Lower lobe of right lung (tissue), 2 donors: ENCODE measurements at places on chromosomes 3 and 15. TPM values are rescaled to one million over a fixed set of nuclear protein-coding genes. Genes with fewer than 3 reads are reported as not detected.

SLC6A1 gene
- total RNA-seq, result 1.8 TPM

- no peak overlapping the region for H3K27ac ChIP-seq
- no peak overlapping the region for H3K4me3 ChIP-seq
- no peaks in the 10 kb centered on the region for H3K27me3 ChIP-seq
- H3K36me3 ChIP-seq, result no peaks in the 10 kb centered on the region
- no peak for DNase-seq
Observed at GRCh38 chr3:64824394-64824909, 136.7 kb upstream of the ADAMTS9 start.

GRCh38 chr15:57440167-57440566, 63.9 kb downstream of the CGNL1 start:
- H3K27ac ChIP-seq, result no peak overlapping the region
- peaks cover 20% of the 10 kb centered on the region for H3K36me3 ChIP-seq
- H3K27me3 ChIP-seq, result no peaks in the 10 kb centered on the region

GRCh38 chr3:56629451-56629850, 53.6 kb downstream of the TASOR start:
- peaks cover 5% of the 10 kb centered on the region for H3K4me1 ChIP-seq
- no peak overlapping the region for H3K27ac ChIP-seq
- H3K36me3 ChIP-seq, result peaks cover 85% of the 10 kb centered on the region
- H3K4me3 ChIP-seq, result no peak overlapping the region
- no peak for DNase-seq

TM6SF1 gene
- 31.2 TPM for total RNA-seq

GRCh38 chr15:69626095-69627066, 173.8 kb downstream of the RPLP1 start:
- no peak for DNase-seq
- H3K27ac ChIP-seq, result no peak overlapping the region
- no peaks in the 10 kb centered on the region for H3K36me3 ChIP-seq
- peaks cover 5% of the 10 kb centered on the region for H3K4me1 ChIP-seq
- H3K4me3 ChIP-seq, result no peak overlapping the region
- peaks cover 7% of the 10 kb centered on the region for H3K27me3 ChIP-seq

GRCh38 chr3:117962750-117963149, 1071.9 kb downstream of the IGSF11 start:
- no peaks in the 10 kb centered on the region for H3K27me3 ChIP-seq
- H3K4me3 ChIP-seq, result no peak overlapping the region
- no peak overlapping the region for H3K27ac ChIP-seq
- no peak for DNase-seq

- peaks cover 10% of the 10 kb centered on the region for H3K4me1 ChIP-seq
- H3K4me3 ChIP-seq, result no peak overlapping the region
- no peaks in the 10 kb centered on the region for H3K27me3 ChIP-seq
- H3K27ac ChIP-seq, result peak overlapping the region; percentile 61
- no peak for DNase-seq
Observed at GRCh38 chr3:69400683-69401082, 14.8 kb upstream of the FRMD4B start.

GRCh38 chr15:77859491-77860060, 217.9 kb downstream of the TBC1D2B start:
- H3K27me3 ChIP-seq, result no peaks in the 10 kb centered on the region
- H3K4me3 ChIP-seq, result no peak overlapping the region
- H3K36me3 ChIP-seq, result no peaks in the 10 kb centered on the region
- no peaks in the 10 kb centered on the region for H3K4me1 ChIP-seq
- DNase-seq, result peak; percentile 24
- no peak overlapping the region for H3K27ac ChIP-seq

- H3K36me3 ChIP-seq, result peaks cover 22% of the 10 kb centered on the region
- no peaks in the 10 kb centered on the region for H3K4me1 ChIP-seq
- H3K27me3 ChIP-seq, result no peaks in the 10 kb centered on the region
- no peak overlapping the region for H3K27ac ChIP-seq
Observed at GRCh38 chr15:99239545-99240198, 9.7 kb downstream of the TTC23 start.

GRCh38 chr3:149879872-149880271, 66.9 kb downstream of the RNF13 start:
- no peaks in the 10 kb centered on the region for H3K4me1 ChIP-seq
- peaks cover 2% of the 10 kb centered on the region for H3K36me3 ChIP-seq
- no peak overlapping the region for H3K27ac ChIP-seq
- H3K4me3 ChIP-seq, result no peak overlapping the region
- DNase-seq, result peak; percentile 57

GOLGA8N gene
- 14.3 TPM for total RNA-seq

GRCh38 chr3:66092175-66092995, 53.7 kb upstream of the MAGI1 start:
- no peaks in the 10 kb centered on the region for H3K4me1 ChIP-seq
- no peaks in the 10 kb centered on the region for H3K36me3 ChIP-seq
- no peaks in the 10 kb centered on the region for H3K27me3 ChIP-seq
- no peak overlapping the region for H3K27ac ChIP-seq

GRCh38 chr15:89395996-89396395, 61.4 kb upstream of the POLG start:
- peaks cover 84% of the 10 kb centered on the region for H3K27me3 ChIP-seq
- no peak overlapping the region for H3K4me3 ChIP-seq
- DNase-seq, result no peak
- H3K4me1 ChIP-seq, result peaks cover 10% of the 10 kb centered on the region
- H3K27ac ChIP-seq, result no peak overlapping the region
- H3K36me3 ChIP-seq, result no peaks in the 10 kb centered on the region
